Hematopoietic multipotent progenitor cell (in vitro differentiated cells): ENCODE measurements at places on chromosomes 12 and 14. TPM values are rescaled to one million over a fixed set of nuclear protein-coding genes. Genes with fewer than 3 reads are reported as not detected.

- no peak for DNase-seq
These were observed 14.9 kb downstream of the RNF212B start for GRCh38 chr14:23252420-23253333.

- no peak for DNase-seq
These were observed 90.5 kb downstream of the TTC8 start for GRCh38 chr14:88914956-88915355.

DNA sequence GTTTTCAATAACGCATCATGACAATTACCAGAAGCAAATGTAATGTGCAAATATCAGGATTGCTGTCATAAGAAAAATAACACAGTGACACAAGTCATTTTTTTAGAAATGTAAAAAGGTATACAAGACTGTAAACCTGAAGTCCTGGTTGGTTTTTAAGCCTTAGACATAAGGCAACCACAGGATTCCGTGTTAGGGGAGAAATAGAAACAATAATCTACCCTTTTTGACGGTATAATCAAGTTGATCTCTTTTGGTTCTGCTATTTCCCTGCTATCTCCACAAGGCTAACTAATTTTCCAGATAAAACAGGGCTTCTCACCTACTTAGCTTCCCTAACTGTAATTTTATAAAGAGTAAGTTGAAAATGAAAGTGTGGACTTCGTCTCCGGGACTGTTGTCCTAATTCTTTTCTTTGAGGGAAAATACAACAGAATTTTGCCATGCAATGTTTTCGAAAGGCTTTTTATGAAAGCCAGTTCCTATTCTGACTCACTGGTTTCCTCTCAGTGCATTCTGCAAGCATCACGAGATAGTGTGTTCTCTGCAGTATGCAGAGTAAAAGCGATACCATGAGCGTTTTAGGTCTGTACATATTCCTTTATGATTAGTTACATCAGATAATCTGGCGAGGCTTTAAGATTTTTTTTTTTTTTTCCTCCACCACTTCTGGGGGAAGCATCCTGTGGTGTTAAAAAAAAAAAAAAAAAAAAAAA is 10.6 kb downstream of the MYO1H start:
- DNase-seq, result peak; percentile 37

DNA sequence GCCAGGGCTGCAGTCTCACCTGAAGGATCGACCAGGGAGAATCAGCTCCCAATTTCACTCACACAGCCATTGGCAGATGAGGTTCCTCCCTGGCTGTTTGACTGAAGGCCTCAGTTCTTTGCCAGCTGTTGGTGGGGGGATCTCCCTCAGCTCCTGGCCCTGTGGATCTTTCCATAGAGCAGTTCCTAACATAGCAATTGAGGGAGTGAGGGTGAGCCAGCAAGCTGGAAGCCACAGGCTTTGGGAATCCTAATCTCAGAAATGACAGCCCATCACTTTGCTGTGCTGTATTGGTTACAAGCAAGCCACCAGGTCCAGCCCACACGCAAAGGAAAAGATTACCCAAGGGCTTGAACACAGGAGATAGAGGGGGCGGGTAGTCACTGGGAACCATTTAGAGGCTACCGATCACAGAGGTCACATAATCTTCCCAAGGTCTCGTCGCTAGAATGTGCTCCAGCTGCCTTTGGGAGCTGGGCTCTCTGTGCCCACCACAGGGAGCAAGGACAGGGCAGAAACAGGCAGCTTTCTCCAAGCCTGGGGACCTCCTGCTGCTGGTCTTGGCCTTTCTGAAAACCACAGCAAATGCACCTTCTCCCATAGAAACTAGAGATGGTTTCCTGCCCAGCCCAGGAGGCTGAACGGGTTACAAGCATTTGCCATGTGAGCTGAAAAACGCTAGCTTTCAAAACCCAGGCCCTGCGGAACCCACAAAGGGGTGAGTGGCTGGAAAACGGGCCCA is 4.6 kb upstream of the OTUB2 start:
- DNase-seq, result no peak

The KLRD1 gene
- under 0.01 TPM for total RNA-seq

- no peak for DNase-seq
These were observed 1.3 kb upstream of the ASCL1 start for GRCh38 chr12:102955926-102956737.

The GPR84 gene
- 0.81 TPM for total RNA-seq

The C12orf50 gene
- not detected for total RNA-seq

DNA sequence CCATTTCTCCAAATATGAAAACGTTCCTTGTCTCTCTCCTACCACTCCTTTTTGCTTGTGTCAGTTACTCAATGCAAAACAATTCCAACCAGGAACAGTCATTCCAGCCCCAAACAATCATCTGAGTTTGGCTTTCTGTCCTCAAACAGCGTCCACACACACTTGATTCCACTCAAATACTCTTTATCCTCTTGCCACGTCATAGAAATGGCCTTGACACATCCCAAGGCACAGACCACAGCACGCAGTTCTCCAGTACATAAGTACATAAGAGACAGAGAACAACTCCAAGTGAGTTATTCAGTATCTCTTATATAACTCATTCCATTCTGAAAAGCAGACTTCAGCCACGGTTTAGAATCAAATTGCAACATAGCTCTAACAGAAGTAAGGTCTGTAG is 299.2 kb downstream of the RPS29 start:
- DNase-seq, result no peak
